ENCODE measurements at places on chromosomes 3 and 15.

- DNase-seq = no peak
Observed at GRCh38 chr3:62835554-62836236, 39.5 kb downstream of the CADPS start.

GRCh38 chr3:186477033-186477432 lies 67.1 kb downstream of the CRYGS start:
- no peak for DNase-seq

DNA sequence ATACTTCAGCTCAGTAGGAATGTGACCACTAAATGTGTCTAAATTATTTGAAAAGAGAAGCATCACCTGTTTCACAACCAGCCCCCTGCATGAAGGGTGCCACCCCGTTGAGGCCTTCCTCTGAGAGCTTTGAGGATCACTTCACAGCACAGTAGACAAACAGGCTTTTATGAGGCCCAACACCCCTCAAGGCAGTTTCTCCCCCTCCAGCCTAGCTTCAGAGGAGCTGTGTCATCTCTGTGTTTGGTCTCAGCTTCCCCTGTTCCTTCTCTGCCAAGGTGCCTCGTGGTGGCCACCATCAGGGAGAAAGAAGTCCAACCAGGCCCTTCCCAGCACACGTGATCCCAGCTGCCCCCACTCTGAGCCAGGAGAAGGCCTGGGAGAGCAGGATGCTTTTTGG lies 21.6 kb upstream of the DUSP7 start:
- no peak for DNase-seq

GRCh38 chr3:52436500-52437149 lies 8.3 kb downstream of the SEMA3G start:
- DNase-seq = no peak

GRCh38 chr3:161322781-161323568 lies 48.3 kb downstream of the SPTSSB start:
- no peak for DNase-seq
